ENCODE measurements at places on chromosomes 11 and 22. TPM values are rescaled to one million over a fixed set of nuclear protein-coding genes. Genes with fewer than 3 reads are reported as not detected.

Gene MOV10L1
- total RNA-seq = 20.4 TPM

Gene OR5I1
- not detected for total RNA-seq

Gene CNIH2
- 0.09 TPM for total RNA-seq

Gene PRR5L
- total RNA-seq = 23.4 TPM

Gene HORMAD2
- total RNA-seq = not detected

Gene TMEM45B
- total RNA-seq = not detected

Gene GAL3ST3
- not detected for total RNA-seq

Gene SERHL2
- total RNA-seq = 1.3 TPM

Gene FZD4
- total RNA-seq = 110 TPM

Gene NELL1
- total RNA-seq = not detected

Gene CCDC15
- 1.6 TPM for total RNA-seq

Gene OR6T1
- total RNA-seq = not detected

Gene MYRF
- total RNA-seq = 4.0 TPM

Gene PISD
- total RNA-seq = 33.6 TPM

Gene SCN3B
- 0.19 TPM for total RNA-seq

Gene KRTAP5-7
- total RNA-seq = not detected

Gene DDI1
- total RNA-seq = not detected

Gene CCDC81
- 0.72 TPM for total RNA-seq

Gene IRAG1
- 0.18 TPM for total RNA-seq

Gene TRMT2A
- 55.3 TPM for total RNA-seq

Gene PSMC3
- total RNA-seq = 267 TPM

Gene C11orf87
- not detected for total RNA-seq

Gene GLB1L2
- total RNA-seq = 0.19 TPM

Gene MS4A15
- total RNA-seq = not detected

Gene DMC1
- 1.6 TPM for total RNA-seq

Gene VWCE
- total RNA-seq = 4.1 TPM

Gene APOA5
- not detected for total RNA-seq

Gene RTN4R
- total RNA-seq = 0.54 TPM

Gene NLRP6
- total RNA-seq = not detected

Gene PYGM
- total RNA-seq = 0.38 TPM

Gene KDELR3
- 36.0 TPM for total RNA-seq

Gene CHKA
- 14.9 TPM for total RNA-seq

Gene CTSW
- not detected for total RNA-seq

Gene NLRP14
- total RNA-seq = 0.09 TPM

Gene TRPM5
- not detected for total RNA-seq

Gene IL17REL
- total RNA-seq = not detected

Gene BTG4
- total RNA-seq = not detected

Gene PNPLA5
- total RNA-seq = not detected

Gene CDPF1
- 6.1 TPM for total RNA-seq

Gene ZDHHC13
- 55.0 TPM for total RNA-seq

Gene OR52A1
- total RNA-seq = not detected

Gene GALR3
- not detected for total RNA-seq

Gene NPAS4
- total RNA-seq = not detected

Gene APLNR
- under 0.01 TPM for total RNA-seq

Gene CASP4
- total RNA-seq = 142 TPM

Measured in endothelial cell of coronary artery (primary cell).